Stimulated activated naive CD8-positive, alpha-beta T cell treated with anti-CD3 and anti-CD28 coated beads, Interleukin-15, amount 100 ng/mL, for 72 hours (primary cell): ENCODE measurements at places on chromosomes 5 and 9.

DNA sequence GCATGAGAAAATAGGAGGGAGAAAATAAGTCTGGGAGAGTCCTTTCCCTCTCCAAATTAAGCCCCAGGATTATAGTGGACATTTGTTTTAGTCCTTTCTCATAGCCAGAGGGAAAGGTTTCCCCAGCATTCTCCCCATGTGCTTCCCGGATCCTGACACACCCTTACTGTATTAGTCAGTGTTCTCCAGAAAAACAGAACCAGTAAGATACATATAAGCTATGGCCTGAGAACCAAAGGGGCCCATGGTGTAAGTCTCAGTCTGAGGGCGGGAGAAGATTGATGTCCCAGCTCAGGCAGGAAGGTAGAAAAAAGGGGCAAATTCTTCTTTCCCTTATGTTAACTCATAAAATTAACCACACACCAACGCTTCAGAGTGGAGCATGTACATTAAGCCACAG lies 25.6 kb upstream of the SPATA31D4 start:
- DNase-seq, result no peak

DNA sequence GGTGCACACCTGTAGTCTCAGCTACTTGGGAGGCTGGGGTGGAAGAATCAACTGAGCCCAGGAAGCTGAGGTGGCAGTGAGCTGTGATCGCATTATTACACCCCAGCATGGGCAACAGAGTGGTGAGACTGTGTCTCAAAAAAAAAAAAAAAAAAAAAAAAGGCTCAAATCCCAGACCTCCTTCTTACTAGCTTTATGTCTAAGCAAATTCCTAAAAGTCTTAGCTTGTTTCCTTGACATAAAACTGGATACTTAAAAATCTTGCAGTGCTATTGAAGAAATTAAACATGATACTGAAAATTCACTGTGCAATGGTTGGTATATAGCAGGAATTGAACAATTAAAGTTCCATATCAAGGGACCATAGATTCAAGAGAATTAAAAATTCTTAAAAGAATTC lies 45.0 kb downstream of the PCDHGC5 start:
- no peak for DNase-seq

DNA sequence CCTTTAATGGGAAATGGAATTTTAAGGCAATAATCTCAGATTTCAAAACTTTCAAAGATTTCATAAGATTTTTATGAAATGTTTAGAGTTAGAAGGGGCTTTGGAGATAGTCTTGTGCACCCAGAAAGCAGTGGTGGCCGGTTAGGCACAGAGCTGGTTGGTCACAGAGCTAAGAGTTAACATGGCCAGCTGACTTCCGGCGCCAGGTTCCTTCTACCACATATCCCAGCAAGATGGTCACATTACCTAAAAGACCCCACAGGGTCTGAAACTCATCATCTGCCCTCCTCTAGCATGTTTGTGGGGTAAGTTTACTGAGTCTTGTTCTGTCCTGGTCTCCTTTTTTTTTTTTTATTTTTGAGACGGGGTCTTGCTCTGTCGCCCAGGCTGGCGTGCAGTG lies 19.3 kb downstream of the QRFP start:
- DNase-seq, result no peak

GRCh38 chr9:134320868-134321471 lies 5.3 kb upstream of the RXRA start:
- no peak for DNase-seq

- no peak for DNase-seq
These were observed 66.4 kb downstream of the SETX start for GRCh38 chr9:132288361-132288760.

- DNase-seq, result no peak
These were observed 24.4 kb downstream of the ATOX1 start for GRCh38 chr5:151734064-151734408.

GRCh38 chr9:616694-617093 lies 224.8 kb upstream of the DMRT1 start:
- DNase-seq, result no peak

- DNase-seq, result peak; percentile 12
These were observed 192.1 kb upstream of the TRIM32 start for GRCh38 chr9:116494815-116495634.

DNA sequence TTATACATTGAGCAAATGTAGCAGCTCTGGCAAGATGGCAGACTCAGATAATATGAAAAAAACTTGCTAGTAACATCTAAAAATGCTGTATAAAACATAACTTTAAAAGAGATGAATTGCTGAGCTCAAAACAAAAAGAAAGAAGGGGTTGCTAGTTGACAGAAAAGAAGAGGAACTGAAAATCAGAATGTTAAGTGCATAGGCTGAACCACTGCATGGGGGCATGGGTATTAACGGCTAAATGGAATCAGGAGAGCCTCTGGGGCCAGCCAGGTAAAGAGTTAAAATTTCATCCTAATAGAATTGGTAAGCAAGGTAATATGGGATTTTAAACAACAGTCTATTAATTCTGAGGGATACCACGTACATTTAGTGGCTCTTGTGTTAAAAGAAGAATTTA lies 146.8 kb downstream of the SMC2 start:
- DNase-seq, result no peak

GRCh38 chr9:120917929-120918762 lies 8.4 kb downstream of the TRAF1 start:
- DNase-seq, result no peak

GRCh38 chr5:157029457-157029856 lies 29.5 kb downstream of the HAVCR1 start:
- no peak for DNase-seq

DNA sequence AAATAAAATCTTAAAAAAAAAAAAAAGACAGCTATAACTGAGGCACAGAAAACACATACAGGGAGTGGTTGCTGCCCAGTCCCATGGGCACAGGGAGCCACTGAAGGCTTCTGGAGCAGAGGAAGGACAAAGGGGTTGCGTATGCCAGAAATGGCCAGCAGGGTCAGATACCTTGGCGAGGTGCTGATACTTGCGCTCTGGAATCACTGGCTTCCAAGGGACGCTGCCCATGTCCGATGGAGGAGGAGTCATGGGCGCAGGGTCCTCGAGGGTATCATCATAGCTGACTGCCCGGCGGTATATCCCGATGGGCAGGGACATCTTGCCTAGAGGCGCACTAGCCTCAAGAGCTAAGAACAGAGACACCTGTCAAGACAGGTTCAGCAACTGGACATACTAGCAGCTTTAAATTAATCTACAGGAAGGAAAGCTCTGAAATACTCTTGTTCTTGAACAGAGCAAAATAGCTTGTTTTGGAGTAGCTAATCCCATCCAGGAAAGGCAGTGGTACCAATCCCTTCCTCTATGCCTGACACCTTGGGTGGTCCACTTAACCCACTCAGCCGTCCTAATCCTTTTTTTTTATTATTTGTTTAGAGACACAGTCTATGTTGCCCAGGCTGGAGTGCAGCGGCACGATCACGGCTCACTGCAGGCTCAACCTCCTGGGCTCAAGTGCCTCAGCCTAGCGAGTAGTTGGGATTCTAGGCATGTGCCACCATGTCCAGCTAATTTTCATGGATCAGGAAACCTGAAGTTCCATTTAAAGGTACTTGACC lies 6.0 kb downstream of the KIAA1191 start:
- DNase-seq, result no peak

- DNase-seq, result no peak
These were observed 7.6 kb upstream of the F2RL1 start for GRCh38 chr5:76811214-76811613.

GRCh38 chr9:21591221-21592062 lies 109.3 kb upstream of the IFNE start:
- DNase-seq, result peak; percentile 55

DNA sequence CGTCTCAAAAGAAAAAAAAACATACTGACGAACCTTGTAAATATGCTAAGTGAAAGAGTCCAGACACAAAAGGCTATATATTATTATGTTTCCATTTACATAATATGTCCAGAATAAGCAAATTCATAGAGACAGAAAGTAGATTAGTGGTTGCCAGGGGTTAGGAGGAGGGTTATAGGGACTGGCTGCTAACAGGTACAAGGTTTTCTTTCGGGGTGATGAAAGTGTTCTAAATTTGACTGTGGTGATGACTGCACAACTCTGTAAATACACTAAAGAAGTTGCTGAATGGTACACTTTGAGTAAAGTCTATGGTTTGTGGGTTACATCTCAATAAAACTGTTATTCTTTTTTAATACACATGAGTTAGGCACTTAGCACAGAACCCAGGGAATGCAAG lies 98.8 kb downstream of the MYO10 start:
- DNase-seq, result no peak

GRCh38 chr5:143454936-143455516 lies 51.5 kb upstream of the NR3C1 start:
- DNase-seq, result no peak

DNA sequence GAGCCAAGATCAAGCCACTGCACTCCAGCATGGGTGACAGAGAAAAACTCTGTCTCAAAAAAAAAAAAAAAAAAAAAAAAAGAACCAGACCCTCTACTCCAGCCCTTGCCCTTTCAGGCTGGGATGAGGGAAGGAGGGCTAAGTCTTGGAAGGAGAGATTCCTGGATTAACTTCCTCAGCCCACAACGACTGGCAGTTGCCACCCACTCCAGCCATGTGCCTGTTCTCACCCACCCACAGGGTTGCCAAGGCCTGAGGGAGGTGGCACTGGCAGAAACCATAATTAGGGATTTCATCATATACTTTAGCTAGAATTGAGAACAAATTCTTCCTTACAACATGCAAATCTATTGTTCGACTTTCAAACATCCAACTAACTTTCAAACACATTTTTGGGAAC lies 87.8 kb upstream of the SLC30A5 start:
- no peak for DNase-seq

DNA sequence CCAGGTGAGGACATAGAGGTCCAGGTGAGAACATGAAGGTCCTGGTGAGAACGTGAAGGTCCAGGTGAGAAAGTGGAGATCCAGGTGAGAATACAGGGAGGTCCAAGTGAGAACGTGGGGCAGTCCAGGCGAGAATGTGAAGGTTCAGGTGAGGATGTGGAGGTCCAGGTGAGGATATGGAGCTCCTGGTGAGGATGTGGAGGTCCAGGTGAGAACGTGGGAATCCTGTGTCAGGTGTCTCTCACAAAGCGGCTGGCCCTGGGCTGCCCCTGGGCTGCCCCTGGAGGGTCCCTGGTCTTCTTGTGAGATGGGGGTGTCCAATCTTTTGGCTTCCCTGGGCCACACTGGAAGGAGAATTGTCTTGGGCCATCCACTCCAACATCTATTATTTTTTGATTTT lies 133.4 kb downstream of the MRPL36 start:
- no peak for DNase-seq

GRCh38 chr5:132887283-132887682 lies 13.8 kb downstream of the LEAP2 start:
- DNase-seq, result no peak

- DNase-seq, result no peak
These were observed 460.8 kb upstream of the SMARCA2 start for GRCh38 chr9:1554081-1555035.

GRCh38 chr9:117120061-117120460 lies 294.8 kb downstream of the ASTN2 start:
- DNase-seq, result no peak

DNA sequence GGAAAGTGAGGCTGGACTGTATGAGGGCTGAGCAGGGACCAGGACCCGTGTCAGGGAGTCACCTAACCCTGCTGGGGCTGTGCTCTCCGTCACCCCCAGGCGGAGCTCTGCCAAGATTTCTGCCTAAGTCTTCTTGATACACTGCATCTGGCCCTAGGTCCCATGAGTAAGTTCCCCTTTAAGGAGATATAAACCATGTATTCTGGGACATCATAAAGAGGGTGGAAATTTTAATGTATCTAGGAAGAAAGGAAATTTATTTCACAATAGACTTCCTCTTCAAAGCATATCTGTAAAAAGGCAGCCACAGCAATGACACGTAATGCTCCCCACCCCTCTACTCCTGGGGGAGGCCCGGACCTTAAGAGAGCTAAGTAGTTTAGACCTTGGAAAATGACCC lies 183.4 kb downstream of the FBXL7 start:
- DNase-seq, result no peak

DNA sequence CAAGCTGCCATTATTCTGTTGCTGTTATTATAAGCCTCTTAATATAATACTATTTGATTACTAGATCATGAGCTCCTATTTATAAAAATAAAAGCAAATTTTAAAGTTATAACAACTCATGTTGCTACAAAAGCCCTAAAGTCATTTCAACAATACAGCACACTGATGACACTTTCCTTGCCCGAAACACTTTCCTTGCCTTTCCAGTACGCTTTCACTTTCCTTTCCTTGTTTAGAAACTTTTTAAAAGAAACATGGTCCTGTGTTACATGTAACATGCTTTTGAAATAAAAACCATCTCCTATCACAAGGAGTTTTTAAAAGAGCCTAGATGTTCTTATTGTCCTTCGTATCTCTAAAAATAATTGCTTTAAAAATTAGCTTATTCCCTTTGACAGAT lies 688.4 kb downstream of the PTPRD start:
- no peak for DNase-seq

GRCh38 chr5:137344723-137345322 lies 154.3 kb downstream of the SPOCK1 start:
- no peak for DNase-seq

DNA sequence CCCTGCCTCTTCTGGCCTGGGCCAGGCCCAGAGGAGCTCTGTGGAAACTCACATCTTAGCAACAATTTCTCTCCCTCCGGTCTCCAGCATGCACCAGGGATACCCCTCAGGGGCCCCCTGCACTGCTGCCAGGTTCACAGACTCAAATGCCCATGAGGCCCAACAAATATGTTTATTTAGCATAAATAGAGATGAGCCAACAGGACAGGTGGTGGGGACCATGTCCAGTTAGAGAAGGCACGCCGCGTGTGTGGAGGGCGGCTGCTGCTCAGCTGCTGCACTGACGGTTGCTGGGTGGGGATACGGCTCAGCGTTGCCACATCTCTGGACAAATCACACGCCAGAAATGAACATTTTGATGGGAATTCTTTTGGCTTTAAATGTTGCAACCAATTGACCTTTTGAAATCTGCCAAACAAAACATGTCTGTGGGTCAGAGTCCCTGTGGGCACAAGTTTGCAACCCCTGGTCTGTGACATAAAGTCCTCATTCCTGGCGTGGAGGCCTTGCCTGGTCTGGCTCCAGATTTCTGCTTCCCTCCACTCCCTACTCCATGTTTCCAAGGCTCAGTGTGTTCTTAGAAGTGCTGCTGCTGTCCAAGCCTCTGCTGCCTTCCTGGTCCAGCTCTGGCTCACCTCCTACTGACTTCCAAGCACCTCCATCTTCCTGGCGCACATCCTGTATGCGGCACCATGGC lies 88.9 kb downstream of the AMBP start:
- DNase-seq, result no peak

GRCh38 chr9:69170231-69170630 lies 3.8 kb upstream of the TJP2 start:
- no peak for DNase-seq
